Hindlimb muscle (tissue), 1 donor: ENCODE measurements at places on chromosomes 16 and 17.
A peak's percentile ranks its signal among the peaks of the same experiment; 100 is the strongest.

DNA sequence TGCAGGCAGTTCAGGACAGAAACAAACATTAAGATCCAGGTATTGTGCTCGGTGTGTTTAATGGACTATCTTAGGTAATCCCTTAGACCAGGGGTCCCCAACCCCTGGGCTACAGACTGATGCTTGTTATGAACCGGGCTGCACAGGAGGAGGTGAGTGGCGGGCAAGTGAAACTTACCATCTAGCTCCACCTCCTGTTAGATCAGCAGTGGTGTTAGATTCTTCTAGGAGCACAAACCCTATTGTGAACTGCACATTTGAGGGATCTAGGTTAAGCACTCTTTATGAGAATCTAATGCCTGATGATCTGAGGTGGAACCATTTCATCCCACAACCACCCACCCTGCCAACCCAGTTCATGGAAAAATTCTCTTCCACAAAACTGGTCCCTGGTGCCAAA lies 37.8 kb upstream of the ASIC2 start:
- DNase-seq: no peak

GRCh38 chr16:70433458-70434103 lies 5.3 kb downstream of the ST3GAL2 start:
- peak; percentile 43 for DNase-seq

- no peak for DNase-seq
Observed at GRCh38 chr17:59616253-59616920, 3.3 kb upstream of the CLTC start.

GRCh38 chr17:82051776-82052637 lies at the start of the genes GPS1 and RFNG:
Gene GPS1 (plus strand): TSS chr17:82051898. CDS start chr17:82051932, 34 bp downstream.
Gene RFNG (minus strand): TSS chr17:82051811. CDS start chr17:82051766, 45 bp downstream.
- DNase-seq: peak; percentile 74

GRCh38 chr16:10812312-10813098 lies 6.1 kb downstream of the TVP23A start:
- no peak for DNase-seq

- no peak for DNase-seq
Observed at GRCh38 chr16:50245417-50246298, 20.7 kb upstream of the ADCY7 start.

DNA sequence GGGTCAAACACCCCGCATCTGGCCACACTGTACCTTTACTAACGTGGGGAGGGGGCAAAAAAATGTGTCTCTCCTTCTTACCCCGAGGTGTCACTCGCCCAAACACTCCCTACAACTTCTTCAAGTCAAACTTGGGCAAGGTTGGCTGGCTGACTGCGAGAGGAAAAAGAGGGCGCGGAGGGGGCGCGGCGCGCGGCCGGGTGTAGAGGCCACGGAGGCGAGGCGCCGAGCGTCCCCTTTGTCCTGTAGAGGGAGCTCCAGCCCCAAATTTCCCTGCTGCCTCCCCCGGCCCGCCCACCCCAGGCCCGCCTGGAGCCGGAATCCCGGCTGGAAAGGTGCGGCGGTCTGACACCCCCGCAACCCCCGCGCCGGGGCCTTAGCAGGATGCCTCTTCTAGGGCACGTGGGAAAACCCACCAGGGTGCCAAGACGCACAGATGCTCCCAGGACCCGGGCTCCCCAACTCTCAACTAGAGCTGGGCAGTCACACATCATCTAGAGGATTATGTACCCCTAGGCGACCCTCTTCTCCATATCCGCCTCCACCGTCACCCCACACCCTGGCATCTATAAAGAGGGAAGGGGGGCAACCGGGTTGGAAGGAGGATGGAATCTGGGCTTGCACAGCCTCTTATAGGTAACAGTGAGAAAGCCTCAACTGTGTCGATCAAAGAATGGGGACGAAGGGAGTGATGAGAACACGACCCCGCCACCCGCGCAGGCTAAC lies 4.2 kb downstream of the IRX3 start:
- DNase-seq: peak; percentile 54

- peak; percentile 65 for DNase-seq
Observed at GRCh38 chr17:17075125-17075781, 33.0 kb downstream of the MPRIP start.

- DNase-seq: no peak
Observed at GRCh38 chr17:51707216-51707615, 446.9 kb downstream of the UTP18 start.

DNA sequence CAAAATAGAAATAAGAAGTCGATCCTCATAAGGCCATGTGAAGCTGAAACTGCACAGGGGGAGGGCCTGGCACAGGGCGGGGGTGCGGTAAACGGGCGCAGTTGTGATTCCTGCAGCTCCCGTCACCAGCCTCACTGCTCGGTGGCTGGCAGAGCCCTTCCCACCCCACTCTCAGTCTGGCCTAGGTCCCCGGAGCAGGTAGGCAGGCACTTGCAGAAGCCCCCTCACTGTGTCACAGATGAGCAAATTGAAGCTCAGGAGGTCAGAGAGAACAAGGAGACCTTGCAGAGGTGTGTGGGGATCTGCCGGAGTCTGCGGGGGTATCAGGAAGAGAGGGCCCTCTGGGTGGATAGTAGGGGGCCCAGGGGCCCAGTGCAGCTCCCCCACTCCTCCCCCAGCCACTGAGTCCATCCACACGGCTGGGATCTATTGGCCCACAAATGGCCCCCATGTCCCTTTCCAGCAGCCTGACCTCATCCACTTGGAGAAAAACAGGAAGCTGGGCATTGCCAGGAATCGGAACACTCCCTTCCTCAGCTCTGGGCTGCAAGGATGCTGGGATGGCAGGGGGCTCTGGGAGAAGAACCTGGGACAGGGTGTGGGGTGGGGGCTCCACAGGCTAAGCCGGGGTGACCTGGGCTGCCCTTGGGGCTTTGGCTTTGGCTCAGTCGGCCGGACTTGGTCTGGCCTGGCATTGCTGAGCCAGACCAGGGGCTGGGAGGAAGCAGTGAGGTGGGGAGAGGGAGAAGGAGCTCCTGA lies 21.4 kb upstream of the MAP3K14 start:
- no peak for DNase-seq

- DNase-seq: no peak
Observed at GRCh38 chr17:45662432-45662831, 121.7 kb upstream of the CRHR1 start.

DNA sequence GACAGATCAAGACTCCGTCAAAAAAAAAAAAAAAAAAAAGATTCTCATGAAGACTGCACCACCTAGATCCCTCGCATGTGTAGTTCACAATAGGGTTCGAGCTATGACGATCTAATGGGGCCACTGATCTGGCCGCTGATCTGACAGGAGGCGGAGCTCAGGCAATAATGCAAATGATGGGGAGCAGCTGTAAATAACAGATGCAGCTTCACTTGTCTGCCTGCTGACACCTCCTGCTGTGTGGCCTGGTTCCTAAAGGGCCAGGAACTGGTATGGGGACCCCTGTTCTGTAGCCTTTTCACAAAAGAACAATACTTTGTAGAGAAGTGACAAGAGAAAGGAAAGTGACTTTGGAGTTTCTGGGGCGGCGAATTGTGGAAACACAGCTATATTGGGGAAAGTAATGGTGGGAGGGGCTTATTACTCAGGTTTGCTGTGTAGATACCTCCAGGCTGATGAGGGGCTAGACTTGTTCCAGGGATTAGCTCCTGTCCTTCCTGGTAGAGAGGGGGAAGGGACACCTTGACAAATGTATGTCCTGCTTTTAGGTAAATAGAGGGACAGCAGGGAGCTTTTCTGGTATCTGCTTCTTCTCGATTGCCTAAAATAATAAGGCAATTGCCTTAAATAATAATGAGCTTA lies 57.1 kb downstream of the HAPSTR1 start:
- no peak for DNase-seq

GRCh38 chr17:12667299-12667958 lies 1.7 kb downstream of the MYOCD start:
- DNase-seq: peak; percentile 13

DNA sequence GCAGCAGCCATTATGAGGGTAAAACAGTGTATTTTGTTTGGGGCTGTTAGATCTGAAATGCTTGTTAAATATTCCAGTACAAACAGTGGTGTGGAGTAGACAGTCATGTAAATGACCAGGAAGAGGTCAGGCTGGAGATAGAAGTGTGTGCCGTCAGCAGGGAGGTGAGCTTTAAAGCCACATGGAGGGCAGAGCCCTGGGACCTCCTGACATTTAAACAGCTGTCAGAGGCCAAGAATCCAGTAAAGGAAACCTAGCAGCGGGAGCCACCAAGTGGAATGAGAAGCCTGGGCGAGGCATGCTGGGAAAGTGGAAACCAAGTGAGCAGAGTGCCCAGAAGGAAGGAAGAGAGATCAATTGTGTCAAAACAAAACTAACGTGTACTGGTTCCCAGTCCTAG lies 26.8 kb downstream of the C17orf67 start:
- no peak for DNase-seq

DNA sequence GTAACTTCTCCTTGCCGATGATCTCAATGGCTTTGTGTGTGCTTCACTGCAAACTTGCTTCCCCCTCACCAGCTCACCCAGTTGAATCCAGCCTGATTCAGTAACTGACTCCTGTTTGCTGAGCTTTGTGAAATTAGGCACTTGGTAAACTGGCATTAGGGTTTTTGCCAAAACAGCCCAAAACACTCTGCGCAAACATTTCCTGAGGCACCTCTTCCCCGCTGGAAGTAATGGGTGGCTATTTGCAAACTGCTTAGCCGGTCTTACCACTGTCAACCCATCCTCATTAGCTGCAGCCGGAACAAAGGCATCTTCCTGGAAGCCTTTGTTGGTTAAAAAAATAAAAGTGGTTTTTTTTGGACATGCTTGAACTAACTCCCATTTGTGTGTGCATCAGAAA lies 353.2 kb downstream of the MAF start:
- no peak for DNase-seq

DNA sequence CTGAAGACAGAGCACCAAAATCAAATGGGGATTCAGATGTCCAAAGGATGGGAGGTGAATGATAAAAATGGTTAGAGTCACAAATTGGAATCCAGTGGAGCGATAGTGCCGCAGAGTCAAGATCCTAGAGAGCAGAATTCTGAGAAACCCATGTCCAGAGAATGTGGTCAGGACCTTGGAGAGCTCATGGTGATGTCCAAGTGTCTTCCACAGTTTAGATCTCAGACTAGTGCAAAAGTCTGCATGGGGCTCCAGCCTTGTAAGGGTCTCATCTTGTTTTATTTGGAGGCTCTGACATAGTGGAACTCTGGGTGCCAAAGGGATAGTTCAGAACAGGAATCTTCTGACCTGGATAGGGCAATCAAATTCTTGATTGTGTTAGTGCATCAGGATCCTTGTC lies 245.9 kb upstream of the HSBP1 start:
- no peak for DNase-seq

DNA sequence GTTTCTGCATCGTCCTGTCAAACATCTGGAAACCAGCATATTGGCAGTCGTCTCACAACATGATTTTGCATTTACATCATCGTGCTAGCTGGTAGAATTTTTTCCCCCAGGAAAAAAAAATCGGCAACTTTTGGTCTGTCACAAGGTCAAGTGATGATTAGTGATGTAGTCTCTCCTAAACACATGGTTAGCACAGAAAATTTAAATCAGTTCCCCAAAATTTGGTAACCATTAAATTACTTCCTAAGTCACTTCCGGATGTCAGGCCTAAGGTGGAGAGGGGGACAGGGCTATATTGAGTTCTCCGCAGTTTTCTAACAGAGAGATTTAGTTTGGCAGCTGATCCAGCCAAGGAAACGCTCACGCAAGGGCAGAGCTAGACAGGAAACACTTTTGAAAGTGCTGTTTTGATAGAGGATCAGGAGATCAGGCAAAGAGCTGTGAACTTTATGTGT lies 271.0 kb upstream of the TBX2 start:
- no peak for DNase-seq

DNA sequence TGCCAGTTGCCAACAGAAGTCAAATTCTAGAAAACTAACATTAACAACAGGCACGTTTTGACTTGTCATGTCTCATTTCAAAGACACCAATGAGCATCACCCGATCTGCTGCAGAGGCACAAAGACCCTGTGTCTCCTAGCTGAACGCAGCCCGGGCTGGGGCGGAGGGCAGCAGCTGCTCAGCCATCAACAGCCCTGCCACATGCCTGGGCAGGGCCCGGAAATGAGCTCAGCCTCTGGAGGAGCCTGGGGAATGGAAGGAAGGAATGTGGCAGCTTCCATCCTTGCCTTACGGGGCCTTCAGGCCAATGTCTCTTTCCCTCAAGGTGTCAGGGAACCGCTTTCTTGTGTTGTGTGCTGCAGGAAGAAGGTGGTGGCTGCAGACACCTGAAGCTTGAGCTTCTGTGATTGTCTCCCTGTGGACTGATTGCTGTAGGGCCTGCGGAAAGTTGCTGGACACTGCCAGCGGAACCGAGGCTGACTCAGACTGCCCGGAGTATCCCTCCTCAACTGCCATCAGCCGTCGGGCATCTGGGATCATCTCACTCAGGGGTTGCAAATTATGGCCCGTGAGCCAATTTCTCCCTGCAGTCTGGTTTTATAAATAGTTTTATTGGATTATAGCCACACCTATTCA lies 7.3 kb downstream of the CDH13 start:
- DNase-seq: peak; percentile 32

DNA sequence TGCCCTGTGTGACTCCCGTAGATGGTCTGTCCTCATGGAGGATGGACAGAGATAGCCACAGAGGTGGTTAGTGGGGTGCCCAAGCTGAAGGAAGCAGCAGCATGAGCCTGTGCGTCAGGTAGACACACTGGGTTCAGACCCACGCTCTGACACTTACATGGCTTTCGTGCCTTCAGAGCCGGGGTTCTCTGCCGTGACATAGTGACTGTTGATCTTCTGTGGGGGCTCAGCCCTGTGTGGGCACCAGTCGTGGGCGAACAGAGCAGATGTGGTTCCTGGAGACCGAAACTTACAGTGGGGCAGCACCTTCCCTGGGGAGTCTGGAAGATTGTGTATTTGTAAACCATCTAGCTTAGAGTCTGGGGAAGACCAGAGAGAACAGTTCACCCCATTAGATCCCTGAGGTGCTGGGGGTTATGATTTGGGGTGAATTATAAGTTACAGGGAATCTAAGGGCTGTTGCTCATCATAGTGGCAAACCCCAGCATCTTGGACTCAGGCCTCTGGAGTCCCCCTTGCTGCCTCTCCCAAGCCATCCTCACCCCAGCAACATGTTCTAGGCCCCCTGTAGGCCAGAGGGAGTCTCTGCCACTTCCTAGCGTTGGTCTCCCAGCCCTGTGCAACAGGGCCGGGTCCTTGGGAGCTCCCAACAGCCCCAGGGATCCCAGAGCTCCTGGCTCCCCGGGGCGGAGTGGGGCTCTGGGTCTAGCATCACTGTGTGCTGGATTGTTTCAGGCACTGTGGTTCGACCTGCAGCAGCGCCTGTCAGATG lies 28.6 kb downstream of the NECAB2 start:
- no peak for DNase-seq

DNA sequence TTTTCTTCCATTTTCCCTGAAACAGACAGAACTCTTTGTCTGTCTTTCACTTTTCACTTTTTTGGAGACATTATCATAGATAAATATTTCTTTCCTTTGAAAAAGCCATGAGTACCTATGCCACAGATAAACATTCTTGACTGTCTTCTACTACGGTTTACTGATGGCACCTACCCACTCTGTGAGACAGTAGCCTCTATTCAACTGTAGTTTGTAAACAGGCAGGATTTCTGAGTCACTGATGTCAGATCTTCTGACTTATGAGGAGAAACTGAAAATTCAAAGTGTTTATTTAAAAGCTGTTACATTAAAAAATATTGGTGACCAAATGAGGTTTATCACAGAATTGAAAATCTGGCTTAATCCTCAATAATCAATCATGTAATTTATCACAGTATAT lies 658.4 kb downstream of the TOX3 start:
- no peak for DNase-seq
